ENCODE measurements at places on chromosomes 13 and 19.

DNA sequence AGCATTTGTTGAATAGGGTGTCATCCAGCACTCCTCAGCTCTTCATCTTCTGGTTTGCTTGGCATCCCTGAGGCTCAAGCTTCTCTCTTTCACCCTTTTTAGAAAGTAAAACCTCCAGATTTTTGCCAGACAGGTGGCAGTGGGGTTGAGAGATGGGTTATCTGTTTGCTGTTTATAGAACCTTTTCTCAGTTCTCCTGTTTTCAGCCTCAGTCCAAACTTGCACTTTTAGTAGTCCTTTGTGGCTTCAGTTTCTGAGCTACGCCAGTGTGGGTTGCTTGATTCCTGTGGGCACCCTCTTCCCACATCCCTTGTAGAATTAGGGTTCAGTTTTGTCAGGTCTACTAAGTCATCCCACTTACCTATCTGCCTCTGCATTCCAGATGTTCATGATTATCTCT lies 147.9 kb downstream of the PAN3 start:
- no peak for DNase-seq

- peak; percentile 80 for DNase-seq
Observed at GRCh38 chr19:42850981-42851717, 28.4 kb downstream of the PSG1 start.

- DNase-seq: no peak
Observed at GRCh38 chr19:5628461-5628860, 5.6 kb downstream of the SAFB start.

DNA sequence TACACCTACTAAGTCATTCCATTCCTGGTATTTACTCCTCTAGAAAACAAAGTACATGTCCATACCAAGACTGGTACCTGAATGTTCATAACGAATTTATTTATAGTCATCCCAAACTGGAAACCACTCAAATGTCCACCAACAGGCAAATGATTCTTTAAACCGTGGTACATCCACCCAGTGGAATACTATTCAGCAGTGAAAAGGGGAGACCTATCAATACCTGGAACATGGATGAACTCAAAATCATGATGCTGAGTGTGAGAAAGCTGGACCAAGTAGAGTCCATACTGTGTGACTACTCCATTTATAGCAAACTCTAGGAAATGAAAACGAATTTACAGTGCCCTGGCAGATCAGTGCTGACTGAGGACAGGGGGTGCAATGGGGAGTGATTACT lies 11.9 kb upstream of the NAPA start:
- DNase-seq: no peak

DNA sequence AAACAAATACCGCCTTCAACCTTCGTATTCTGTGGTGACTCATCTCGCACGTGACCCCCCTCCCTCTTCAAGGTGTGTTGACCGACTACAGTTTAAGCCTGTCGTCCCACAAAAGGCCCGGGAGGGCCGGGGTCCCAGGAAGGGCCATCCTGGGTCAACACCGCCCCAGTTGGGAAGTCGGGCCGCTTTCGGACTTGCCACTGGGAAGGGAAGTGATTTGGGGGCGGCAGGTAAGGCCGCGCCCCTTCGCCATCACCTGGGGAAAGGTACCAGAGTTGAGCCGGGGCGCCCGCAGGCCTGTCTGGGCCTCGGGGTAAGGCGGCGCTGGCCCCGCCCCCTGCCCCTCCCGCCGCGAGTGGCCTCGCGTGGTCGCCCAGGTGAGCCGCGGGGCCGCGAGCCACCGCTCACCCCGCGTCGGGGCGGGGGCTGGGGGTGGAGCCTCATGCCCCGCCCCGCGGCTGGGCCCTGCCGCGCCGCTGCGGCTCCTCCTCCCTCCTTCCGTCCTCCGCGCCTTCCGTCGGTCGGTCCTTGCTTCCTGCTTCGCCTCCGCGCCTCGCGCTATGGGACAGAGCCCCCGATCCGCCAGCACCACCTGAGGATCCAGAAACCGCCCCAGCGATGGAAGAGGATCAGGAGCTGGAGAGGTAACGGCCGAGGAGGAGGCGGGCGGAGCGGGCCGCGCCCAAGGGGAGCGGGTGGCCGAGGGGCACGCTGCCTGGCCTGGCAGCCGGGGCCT lies at the start of gene POLR1D:
Gene POLR1D, plus strand, starts transcription at position 527 of the 736 bp plus-strand sequence. Its CDS starts 92 bp downstream, at position 619.
- peak; percentile 43 for DNase-seq

DNA sequence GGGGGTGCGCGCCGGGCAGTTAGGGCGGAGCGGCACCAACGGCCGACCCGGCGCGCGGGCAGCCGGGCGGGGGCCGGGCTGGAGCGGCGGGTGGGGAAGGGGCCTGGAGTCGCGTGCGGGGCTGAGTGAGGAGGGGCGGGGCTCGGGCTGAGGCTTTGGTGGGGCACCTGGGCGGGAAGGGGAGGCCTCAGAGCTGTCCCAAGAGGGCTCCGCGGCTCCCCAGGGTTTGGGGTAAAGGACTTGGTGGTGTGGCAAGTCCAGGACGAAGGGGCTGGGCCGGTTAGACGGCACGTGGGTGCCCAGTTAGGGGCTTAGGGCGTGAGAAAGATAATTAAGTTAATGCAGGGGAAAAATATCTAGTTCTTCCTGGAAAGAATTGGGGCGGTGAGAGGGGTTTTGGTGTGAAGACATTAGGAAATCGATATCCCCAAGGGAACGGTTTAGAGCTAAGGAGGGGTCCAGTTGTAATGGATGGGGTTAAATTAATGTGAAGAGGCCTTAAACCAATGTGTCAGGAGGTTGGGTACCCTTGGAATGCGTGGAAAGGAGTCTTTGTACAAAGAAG lies 496 bp downstream of the ZNF574 start:
- no peak for DNase-seq

DNA sequence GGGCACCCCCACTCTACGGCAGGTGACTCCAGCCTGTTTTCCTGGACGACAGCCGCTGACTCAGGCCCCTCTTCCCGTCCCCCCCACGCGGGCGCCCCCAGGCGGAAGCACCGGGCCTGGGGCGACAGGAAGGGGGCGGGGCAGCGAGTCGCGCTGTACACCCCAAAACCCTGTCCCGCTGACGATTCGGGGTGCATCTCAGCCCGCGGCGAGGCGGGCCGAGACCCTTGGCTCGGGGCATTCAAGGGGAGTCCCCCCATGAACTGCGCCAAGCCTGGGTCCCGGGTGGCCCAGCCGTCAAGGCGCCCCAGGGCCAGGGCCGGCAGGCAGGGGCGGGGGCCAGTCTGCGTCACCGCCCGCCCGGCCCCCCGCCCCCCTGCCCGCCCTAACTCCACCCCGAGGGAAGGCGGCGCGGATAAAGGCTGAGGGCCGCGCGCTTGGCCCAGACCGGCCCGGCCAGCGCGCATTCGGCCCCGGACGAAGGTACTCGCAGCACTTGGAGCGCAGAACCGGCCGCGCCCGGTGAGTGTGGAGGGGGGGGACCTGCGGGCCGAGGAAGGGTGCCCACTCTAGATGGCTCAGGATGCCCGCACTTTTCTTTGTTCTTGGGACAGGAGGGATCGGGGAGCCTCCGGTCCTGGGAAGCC lies at the start of gene MIDN:
Gene MIDN, plus strand, starts transcription at position 445 of the 647 bp plus-strand sequence. CDS start 1,714 bp downstream, outside the sequence.
- DNase-seq: peak; percentile 72

DNA sequence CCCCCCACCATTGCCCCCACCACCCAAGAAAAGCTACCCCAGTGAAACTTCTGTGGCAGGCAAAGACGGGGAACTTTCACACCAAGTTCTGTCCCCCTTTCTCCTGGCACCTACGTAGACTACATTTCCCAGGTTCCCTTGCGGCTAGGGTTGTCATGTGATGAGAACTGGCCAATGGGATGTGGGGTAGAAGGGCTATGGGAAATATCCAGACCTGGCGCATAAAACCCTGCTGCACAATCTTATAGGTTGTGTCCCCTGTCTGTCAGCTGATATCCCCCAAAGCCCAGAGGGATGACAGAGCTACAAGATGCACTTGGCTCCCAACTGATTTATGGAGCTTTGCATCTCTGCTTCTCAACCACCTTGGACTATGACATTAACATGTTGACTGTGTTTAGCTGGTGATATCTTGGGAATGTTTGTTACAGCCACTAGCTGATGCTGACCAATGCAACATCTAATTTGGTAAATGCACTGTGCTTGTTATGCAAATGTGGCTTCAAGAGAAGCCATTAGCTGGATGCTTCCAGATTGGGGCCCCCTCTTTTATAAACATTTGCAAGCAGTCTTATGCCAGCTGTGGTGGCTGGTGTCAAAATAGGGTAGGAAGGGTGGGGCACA lies 6.1 kb downstream of the SH2D3A start:
- no peak for DNase-seq

- DNase-seq: no peak
Observed at GRCh38 chr19:52473655-52474350, 20.4 kb downstream of the ZNF578 start.

DNA sequence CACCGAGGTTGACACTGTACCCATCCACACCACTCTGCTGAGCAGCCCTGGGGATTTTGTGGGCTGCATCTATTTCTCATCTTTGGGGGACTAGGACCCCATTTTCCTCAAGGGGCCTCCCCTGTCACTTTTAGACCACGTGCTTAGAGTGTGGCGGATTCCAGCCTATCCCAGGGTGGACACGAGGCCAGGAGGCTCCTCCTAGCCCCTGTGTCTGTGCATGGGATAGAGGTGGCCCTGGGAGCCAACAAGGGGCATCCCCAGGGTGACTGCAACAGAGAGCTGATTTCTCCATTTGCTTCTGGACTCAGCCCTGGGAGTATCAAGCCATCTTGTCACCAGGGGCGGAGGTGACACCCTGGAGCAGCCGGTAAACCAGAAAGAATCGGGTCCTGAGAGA lies 24.2 kb downstream of the CPAMD8 start:
- DNase-seq: no peak

GRCh38 chr13:48449656-48450055 lies 36.7 kb upstream of the LPAR6 start:
- DNase-seq: no peak

DNA sequence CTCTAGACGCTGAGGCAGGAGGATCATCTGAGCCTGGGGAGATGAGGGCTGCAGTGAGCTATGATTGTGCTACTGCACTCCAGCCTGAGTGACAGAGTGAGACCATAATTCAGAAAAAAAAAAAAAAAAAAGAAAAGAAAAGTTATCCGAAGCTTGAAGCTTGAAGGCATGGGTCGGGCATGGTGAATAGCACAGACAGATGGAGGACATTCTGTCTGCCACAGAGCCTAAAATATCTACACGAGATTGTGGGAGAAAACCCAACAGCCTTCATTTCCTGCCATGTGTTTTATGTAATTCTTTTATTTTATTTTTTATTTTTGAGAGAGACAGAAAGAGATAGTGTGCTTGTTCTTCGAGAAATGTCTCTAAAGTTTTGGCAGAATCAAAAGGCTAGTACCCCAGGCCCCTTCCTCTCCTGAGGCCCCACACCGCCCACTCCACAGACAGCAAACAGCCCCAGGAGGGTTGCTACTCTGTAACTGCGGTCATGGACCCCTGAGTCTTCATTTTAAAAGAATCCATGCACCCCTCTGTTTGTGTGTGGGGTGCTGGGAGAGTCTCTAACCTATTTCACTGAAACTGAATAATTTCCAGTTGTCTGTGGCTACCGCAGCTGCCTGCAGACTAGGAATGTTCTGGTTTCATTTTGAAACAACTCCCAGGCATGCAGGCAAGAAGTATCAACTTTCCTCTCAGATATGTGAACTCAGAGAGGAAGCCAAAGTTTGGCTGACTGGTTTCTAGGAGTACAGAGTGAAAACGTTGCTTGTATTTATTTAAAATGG lies 38.4 kb upstream of the RCBTB2 start:
- peak; percentile 71 for DNase-seq

- no peak for DNase-seq
Observed at GRCh38 chr19:5262721-5263120, 77.9 kb downstream of the PTPRS start.

DNA sequence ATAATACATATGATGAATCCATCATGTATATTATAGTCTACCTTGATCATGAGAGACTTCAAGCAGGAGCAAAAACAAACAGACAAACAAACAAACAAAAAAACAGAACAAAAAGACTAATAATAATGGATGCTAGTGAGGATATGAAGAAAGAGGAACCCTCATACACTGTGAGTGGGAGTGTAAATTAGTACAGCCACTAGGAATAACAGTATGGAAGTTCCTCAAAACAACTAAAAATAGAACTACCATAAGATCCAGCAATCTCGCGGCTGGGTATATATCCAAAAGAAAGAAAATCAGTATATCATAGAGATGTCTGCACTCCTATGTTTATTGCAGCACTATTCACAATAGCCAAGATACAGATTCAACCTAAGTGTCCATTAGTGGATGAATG lies 7.0 kb upstream of the DLEU7 start:
- DNase-seq: no peak

GRCh38 chr19:16330368-16330801 lies 5.8 kb downstream of the KLF2 start:
- no peak for DNase-seq

DNA sequence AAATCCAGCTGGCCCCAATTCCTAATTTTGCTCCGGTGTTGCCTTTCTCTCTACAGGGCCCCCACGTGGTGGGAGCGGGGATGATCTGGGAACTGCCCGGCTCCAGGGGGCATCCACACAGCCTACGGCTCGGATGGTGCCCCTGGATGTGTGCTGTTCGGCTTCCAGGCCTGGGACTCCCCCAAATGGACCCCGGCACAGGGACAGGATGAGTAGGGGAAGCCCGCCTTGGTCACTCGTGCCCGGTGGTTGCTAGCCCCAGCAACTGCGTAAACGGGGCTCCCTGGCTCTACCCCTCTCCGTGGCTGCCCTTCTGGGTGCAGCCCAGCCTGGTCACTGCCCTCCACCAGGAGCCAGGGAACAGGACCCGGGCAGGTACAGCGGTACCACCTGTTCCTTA lies 111.5 kb downstream of the TEX26 start:
- DNase-seq: no peak

- DNase-seq: no peak
Observed at GRCh38 chr19:44757057-44757734, 8.7 kb downstream of the BCL3 start.

- DNase-seq: no peak
Observed at GRCh38 chr19:45794627-45795026, 2.0 kb upstream of the DMWD start.

- DNase-seq: no peak
Observed at GRCh38 chr13:109698779-109699178, 87.6 kb downstream of the IRS2 start.

GRCh38 chr13:50461189-50461588 lies 382.3 kb downstream of the DLEU7 start:
- DNase-seq: no peak

DNA sequence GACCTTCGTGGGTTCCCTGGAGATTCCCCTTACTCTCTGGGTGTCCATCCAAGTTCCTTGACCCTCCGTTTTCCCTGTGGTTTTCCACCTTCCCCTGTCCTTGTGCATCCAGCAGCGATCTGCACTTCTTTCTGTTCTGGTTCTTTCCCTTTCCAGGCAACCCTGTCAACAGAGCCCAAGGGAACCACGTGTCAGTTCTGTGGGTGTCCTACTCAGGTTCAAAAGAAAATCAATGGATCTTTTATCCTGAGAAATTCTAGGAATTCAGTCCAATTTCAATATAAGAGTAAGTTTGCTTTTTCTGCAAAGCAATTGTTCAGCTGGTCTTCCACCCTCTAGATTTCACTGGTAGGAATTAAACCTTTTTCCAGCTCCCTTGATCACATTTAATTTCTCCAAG lies 1394.8 kb upstream of the SLC10A2 start:
- no peak for DNase-seq

All from fibroblast of the conjunctiva (primary cell).